Stimulated activated CD4-positive, alpha-beta T cell treated with anti-CD3 and anti-CD28 coated beads, TNF-alpha, amount 100 ng/mL, for 1 hour (primary cell): ENCODE measurements at places on chromosomes 5 and 9.

GRCh38 chr9:114501796-114502682, 3.2 kb downstream of the WHRN start:
- DNase-seq = no peak

DNA sequence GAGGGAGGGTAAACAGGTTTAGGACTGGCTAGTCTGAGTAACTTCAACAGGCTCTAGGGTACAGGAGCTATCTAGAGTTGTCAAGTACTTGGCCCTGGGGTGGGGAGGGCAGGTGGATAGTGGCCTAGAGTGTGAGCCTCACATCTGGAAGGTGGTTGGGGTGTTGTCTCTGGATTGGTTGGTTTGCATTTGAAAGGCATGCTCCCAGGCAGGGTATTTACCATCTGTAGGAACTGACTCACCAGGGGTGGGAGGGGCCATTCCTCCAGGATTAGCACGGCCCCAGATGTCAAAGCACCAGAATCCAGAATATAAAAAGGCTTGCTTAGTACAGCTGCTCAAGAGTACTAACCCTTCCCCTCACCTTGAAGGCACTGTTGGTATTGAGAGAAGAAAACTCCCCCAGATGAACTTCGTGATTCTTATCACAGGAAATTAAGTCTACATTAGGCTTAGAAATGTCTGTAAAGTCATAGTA, 193.3 kb downstream of the NTRK2 start:
- DNase-seq = no peak

GRCh38 chr9:121160025-121160424, 41.6 kb downstream of the RAB14 start:
- no peak for DNase-seq

- peak; percentile 82 for DNase-seq
Observed at GRCh38 chr9:129868872-129869486, 33.7 kb downstream of the USP20 start.

- DNase-seq = no peak
Observed at GRCh38 chr5:7878381-7878873, 9.5 kb downstream of the MTRR start.

DNA sequence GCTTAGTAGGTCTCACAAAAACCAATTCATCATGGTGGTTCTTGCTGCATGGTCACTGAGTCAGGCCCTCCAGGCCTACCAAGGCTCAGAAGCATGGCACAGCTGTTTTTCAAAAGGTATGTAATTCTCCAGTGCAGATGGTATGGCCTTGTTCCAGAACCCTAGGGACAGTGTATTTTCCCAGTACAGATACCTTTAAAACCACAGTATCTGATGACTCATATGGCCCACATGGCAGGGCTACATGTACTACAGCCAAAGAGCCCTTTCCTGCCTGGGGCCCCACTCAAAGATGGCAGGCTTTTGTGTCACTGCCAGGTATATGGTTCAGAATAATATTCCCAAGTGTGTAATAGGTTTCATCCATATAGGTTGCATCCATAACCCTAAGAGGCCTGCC, 16.5 kb downstream of the CSF2 start:
- no peak for DNase-seq

GRCh38 chr5:57586649-57587048, 104.0 kb upstream of the ACTBL2 start:
- no peak for DNase-seq

GRCh38 chr9:111658943-111659342, 2.5 kb upstream of the GNG10 start:
- DNase-seq = no peak

GRCh38 chr5:5886812-5887486, 464.5 kb downstream of the ICE1 start:
- peak; percentile 2 for DNase-seq

DNA sequence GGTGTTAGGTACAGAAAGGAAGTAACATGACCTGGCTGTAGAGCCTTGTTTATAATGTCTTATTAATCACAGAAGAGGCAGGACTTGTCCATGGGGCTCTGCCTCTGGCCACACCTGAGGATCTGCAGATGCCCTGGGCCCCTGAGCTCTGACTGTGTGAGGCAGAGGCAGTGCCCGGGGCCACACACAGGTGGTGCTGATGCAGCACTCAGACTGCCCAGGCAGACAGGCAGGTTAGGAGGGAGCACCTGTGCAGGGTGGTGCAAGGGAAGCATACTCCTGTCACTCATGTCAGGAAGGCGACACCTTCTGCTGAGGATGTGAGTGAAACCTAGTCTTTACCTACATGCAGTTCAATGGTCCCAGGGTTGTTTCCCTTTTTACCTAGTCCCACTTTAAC, 88.7 kb downstream of the CFAP90 start:
- no peak for DNase-seq

GRCh38 chr5:139194486-139194885, 3.7 kb downstream of the SIL1 start:
- no peak for DNase-seq

GRCh38 chr5:128905568-128906110, 59.6 kb upstream of the SLC27A6 start:
- no peak for DNase-seq

- no peak for DNase-seq
Observed at GRCh38 chr9:125439434-125440272, 178.0 kb downstream of the GAPVD1 start.

GRCh38 chr9:136615631-136616306, 46.9 kb upstream of the EGFL7 start:
- no peak for DNase-seq

DNA sequence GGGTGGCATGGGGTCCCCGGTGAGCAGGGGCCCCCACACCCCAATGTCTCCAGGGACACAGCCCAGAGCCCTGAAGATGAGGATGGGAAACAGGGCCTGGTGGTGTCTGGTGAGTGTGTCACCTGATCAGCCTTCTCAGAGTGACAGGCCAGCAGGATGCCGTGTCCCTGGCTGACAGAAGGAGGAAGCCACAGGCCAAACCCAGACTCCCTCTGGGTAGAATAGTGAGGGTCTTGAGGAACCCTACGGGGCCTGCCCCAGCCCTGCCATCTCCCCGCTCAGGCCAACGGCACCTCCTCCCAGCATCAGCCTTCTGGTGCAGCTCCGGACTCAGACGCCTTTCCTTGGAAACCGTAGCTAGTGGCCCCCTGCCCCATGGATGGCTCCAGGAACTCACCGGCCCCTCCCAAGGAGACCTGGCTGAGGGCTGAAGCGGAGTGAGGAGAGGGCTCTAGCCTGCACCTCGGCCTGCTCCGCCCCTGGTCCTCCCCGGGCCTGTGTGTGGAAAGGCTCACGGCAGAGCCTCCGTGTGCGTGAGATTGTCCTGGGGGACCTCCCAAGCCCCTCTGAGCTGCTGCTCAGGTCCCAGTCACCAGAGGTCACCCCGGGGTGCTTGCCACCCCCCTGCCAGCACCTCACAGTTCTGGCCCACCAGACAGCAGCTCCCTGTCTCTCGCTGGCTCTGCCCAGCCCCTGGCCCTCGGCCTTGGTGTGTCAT, 6.0 kb downstream of the RALGDS start:
- DNase-seq = no peak

GRCh38 chr5:115842089-115842935, 577 bp downstream of the AP3S1 start:
- no peak for DNase-seq

GRCh38 chr5:126044931-126045565, 378.2 kb upstream of the GRAMD2B start:
- no peak for DNase-seq

DNA sequence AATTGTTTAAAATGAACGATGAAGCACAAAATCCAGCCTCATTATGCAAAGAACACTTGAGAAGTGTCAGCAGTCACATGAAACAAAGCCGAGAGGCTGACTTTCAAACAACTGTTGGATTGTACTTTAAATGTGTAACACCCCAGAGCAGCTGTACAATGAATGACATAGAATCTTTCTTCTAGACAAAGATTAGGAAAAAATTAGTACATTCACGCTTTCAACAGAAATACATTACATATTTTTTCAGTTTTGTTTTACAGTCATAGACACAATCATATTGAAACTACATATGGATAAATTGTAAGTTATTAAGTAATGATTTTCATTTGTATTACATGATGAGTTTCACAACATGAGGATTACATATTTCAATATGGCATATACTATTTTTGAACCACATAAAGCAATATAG, 10.6 kb upstream of the AGXT2 start:
- DNase-seq = no peak

DNA sequence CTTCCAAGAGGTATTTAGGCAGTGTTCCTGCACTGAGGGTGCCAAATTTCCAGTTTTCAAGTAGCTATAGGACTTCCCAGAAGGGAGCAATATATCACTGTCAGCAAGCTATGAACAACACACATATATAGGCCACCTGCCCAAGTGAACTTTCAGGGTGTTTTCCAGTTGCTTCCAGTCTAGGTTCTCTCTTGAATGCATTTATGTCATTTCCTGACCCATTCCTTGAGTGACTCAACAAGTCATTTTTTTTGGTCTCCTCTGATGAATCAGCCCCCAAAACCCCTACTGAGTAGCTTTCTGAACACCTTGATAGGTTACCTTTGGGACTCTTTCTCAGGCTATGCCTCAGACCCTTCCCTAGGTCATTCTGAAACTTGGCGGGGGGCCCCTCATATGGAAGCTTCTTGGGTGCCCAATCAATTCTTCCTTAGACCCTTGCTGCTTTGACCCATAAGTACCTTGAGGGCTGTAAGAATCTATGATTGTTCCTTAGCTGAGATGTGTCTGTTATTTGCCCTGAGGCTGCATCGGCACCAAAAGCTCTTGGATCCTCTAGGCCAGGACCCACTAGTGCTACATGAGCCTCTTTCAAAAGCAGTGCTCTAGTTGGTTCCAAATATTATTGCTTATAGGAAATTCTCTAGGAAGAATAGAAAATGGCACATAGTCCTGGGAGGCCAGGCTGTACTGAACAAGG, 12.4 kb downstream of the DNAJB5 start:
- no peak for DNase-seq

DNA sequence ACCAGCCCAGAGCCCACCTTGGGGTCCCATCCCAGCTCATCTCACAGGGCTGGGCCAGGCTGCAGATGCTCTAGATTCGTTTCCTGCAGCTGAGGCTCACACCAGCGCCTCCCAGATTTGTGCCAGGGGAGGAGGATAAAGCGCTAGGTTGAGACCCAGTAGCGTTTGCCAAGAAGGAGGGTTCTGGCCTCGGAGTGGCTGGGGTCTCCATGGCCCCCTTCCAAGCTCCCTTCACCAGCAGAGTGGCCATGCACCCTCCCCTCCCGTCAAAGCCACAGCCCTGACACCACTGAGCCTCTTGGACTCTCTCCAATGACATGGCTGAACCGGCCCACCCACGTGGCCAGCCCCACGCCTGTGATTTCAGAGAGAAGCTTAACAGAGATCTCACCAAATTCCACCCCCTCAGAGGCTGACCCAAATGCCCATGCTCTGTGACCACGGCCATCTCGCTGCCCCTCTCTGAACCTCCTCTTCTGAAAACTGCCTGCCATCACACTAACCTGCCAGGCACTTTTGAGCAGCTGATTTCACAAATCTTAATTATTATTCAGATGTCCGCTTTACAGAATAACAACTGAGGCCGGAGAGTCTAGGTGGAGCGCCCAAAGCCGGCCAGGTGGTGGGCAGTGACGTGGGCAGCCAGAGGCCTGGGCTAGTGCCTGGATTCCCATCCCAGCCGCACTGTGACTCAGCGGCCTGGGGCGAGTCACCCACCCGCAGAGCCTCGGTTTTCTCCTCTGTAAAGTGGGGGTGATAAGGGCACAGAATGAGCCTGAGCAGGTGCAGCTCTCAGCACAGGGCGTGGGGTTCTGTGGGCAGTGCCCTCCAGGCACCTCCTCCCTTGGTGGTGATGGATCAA, 155.7 kb downstream of the C9orf50 start:
- DNase-seq = no peak

- no peak for DNase-seq
Observed at GRCh38 chr9:31166516-31166915, 1217.9 kb upstream of the ACO1 start.

DNA sequence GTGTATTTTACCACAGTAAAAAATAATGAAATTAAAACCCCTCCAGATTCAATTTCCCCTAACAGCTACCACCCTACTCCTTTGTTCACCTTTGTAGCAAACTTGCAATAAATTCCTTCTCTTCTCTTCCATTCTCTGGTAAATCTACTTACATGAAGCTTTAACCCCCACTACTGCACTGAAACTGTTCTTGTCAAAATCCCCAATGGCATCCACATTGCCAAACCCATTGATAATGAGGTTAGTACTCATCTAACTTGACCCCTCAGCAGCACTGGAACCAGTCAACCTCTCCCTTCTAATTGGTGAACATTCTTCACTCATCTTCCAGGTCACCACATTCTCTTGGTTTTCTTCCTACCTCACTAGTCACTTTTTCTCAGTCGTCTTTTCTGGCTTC, 29.6 kb downstream of the NRG2 start:
- DNase-seq = no peak

- DNase-seq = no peak
Observed at GRCh38 chr5:164637931-164638521, 1132.6 kb downstream of the MAT2B start.

DNA sequence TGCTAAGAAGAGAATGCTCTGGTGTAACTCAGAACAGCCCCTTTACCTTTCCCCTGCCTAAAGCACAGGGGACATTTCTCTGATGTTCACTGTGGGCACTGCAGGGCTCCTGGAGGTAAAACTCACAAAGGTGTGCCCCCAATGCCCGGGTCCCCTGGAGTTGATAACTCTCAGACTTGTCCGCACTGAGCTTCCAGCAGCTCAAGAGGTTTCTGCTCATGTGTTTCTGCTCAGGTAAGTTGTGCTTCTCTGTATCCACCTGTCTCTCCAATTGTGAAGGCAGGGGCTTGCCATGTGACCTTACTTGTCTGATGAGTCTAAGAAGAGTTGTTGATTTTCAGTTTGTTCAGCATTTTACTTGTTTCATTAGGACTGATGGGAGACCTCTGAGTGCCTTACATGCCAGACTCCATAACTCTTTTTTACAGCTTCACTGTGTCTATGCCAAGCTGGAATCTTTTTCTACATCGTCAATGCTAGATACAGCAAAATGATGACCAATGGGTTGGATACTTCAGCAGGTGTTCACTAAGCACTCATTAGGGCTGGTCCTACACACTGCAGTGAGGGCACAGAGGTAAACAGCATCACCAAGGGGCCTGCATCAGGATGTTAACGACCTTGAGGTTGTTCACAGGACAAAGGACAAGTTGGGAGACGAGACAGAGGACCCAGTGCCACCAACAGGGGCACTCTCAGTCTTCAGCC, 56.4 kb downstream of the MRPL36 start:
- no peak for DNase-seq
